ENCODE measurements at places on chromosomes 6 and 20.

GRCh38 chr6:41025966-41026530 is 13.0 kb downstream of the UNC5CL start:
- no peak for DNase-seq

GRCh38 chr6:135030056-135030473 is 24.6 kb downstream of the HBS1L start:
- no peak for DNase-seq

DNA sequence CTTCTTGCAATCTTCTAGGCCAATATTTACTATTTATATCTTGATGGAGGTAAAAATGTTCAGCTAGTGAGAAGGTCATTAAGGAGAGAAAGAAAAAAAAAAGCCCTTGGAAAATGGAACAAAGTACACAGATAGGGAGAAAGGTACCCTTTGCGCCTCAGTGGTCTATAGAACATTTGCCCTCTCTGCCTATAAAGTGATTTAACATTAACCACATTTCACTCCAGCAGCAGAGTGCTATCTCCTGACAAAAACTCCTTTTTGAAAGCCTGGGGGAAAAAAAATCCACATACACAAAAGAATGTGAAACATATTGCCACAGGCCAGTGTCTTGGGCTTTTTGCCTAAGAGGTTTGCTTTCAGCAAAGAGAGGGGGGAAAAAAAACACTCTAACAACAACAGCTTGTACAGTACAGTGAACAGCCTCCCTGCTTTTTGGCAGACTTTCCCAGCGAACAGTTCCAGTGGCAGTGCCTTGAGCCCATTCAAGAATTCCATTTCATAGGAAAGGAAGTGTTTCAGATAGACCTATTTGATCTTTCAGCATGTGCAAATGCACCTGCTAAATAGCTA is 695 bp downstream of the ARHGAP18 start:
- DNase-seq: peak; percentile 13

GRCh38 chr6:129500958-129501739 is 208.8 kb downstream of the ARHGAP18 start:
- peak; percentile 59 for DNase-seq

- DNase-seq: no peak
These were observed 273.2 kb downstream of the HIVEP2 start for GRCh38 chr6:142671791-142672190.
